Left lung (tissue), 14 donors: ENCODE measurements at places on chromosomes 1 and 21. TPM values are rescaled to one million over a fixed set of nuclear protein-coding genes. Genes with fewer than 3 reads are reported as not detected.

Gene FAM151A
- polyA plus RNA-seq, result 0.70 TPM

Gene OR10J1
- polyA plus RNA-seq, result 0.06 TPM

Gene OR14K1
- not detected for polyA plus RNA-seq

Gene NBPF4
- not detected for polyA plus RNA-seq

DNA sequence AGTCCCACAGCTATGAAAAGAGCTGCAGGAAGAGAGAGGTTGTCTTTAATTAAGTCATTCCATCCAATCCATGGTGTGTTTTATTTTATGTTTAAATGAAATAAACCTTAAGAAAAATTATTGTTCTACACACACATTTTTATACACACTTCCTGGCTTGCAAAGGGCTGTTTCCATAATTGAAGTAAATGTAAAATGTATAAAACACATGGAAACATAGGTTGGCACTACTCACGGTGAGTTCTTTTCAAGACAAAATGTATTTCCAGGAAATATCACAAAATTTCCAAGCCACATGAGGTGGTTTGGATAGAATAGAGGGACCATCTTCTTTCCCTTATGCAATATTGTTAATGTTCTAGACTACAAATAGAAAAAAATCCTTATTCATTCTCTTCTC is 426.8 kb upstream of the USP24 start:
- DNase-seq, result no peak

GRCh38 chr1:219774386-219774785 is 154.0 kb downstream of the SLC30A10 start:
- DNase-seq, result no peak

GRCh38 chr1:18110598-18110939 is 3.0 kb downstream of the IGSF21 start:
- no peak for DNase-seq

DNA sequence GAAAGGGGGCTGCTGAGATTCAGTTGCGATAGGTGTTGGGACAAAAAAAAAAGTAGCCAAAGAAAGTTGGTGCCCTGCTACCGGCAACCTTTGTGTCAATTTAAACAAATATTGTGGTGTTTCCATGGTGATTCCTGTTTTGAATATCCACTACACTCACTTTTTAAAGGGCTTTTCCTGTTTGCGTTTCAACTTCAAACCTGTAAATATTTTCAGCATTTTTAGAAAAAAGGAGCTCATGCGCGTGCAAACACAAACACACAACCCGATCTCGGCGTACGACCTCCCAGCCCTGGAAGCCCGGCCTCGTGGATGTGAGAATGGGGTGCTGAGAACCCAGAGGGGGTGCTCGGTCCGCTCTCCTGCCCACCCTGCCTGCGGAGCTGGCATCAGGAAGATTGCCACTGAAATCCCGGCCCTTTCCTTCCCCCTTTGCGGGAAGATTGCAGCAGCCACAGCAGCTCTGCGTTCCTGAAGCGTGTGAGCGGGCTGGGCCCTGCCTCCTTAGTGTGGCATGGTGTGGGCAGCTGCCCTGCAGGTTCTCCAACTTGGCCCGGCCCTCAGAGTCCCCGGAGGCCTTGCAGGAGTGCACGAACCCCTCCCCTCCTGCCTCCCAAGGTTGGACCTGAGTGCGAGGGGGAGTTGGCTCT is 34.8 kb downstream of the CASZ1 start:
- DNase-seq, result peak; percentile 62

DNA sequence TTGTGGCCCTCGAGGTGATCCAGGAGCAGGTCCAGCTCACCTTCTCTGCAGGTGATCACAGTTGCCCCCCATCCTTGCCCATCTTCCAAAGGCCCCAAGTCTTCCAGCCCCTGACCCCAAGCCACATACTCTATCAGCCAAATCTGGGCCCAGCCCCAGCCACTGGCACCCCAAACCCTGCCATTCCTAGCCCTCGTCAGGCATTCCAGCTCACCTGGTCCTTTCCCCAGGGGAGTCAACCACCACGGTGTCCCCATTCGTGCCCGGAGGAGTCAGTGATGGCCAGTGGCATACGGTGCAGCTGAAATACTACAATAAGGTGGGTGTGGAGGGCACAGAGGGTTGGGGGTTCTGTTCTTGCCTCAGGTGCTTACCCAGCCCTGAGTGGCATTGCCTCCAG is 12.2 kb downstream of the CELSR2 start:
- no peak for DNase-seq

GRCh38 chr1:63991685-63992084 is 211.7 kb upstream of the UBE2U start:
- no peak for DNase-seq

GRCh38 chr1:75276385-75276784 is 142.2 kb downstream of the LHX8 start:
- no peak for DNase-seq

GRCh38 chr1:12191242-12192032 is 24.6 kb downstream of the TNFRSF1B start:
- no peak for DNase-seq

GRCh38 chr1:47367651-47368050 is 34.1 kb downstream of the CMPK1 start:
- DNase-seq, result no peak

GRCh38 chr1:40162753-40163441 is 1.7 kb downstream of the RLF start:
- DNase-seq, result no peak

DNA sequence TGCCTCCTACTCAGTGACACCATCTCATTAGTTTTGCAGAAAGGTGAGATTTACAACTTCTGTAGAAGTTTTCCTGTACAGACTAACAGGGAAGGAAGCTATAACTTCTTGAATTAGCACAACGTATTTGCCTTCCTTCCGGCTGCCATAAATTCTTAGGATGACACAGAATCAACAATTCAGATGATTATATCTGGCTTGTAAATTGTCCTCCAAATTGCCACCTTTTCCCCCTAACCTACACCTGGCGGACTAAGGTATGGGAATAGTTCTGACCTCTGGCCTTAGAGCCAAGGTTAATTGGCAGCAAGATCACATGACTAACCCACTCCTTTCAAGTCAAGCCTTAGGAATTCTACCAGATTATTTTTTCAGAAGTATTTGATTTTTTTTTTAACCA is 284.3 kb downstream of the LMO4 start:
- DNase-seq, result no peak

GRCh38 chr1:56496821-56497772 is 82.3 kb downstream of the PLPP3 start:
- DNase-seq, result no peak

DNA sequence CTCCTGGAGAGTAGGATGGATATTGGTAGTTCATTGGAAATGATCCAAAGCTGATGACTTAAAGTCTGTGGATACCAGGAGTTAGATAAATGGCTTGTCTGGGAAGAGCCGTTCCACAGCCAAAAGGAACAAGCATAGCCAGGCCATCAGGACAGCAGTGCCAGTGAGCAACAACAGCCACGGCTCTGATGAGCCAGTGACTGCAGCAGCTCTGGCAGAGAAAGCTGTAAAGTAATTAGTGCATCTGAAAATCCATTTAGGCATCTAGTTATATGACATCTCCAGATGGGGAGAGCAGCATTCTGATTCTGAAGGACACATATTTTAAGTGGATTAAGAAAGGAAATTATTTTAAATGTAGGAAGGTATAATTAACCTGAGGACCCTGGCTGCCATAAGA is 256.2 kb upstream of the PLXNA2 start:
- no peak for DNase-seq
